T-helper 17 cell (primary cell): ENCODE measurements at places on chromosomes 5 and 9.

GRCh38 chr9:78601957-78602565, 305.1 kb downstream of the PSAT1 start:
- no peak overlapping the region for H3K4me3 ChIP-seq
- no peak overlapping the region for H3K27ac ChIP-seq
- no peaks in the 10 kb centered on the region for H3K36me3 ChIP-seq

- no peak overlapping the region for H3K4me3 ChIP-seq
- H3K36me3 ChIP-seq = no peaks in the 10 kb centered on the region
- H3K27me3 ChIP-seq = peaks cover 17% of the 10 kb centered on the region
- no peak for DNase-seq
- no peak overlapping the region for H3K27ac ChIP-seq
- H3K4me1 ChIP-seq = no peaks in the 10 kb centered on the region
Measured at GRCh38 chr5:77984587-77984986, 208.4 kb upstream of the TBCA start.

- H3K36me3 ChIP-seq = no peaks in the 10 kb centered on the region
- no peak overlapping the region for H3K4me3 ChIP-seq
- H3K27ac ChIP-seq = no peak overlapping the region
- no peak for DNase-seq
- peaks cover 11% of the 10 kb centered on the region for H3K27me3 ChIP-seq
Measured at GRCh38 chr5:119743927-119744326, 114.6 kb downstream of the FAM170A start.

GRCh38 chr9:95819636-95820035, 55.9 kb upstream of the ERCC6L2 start:
- H3K4me3 ChIP-seq = no peak overlapping the region
- peaks cover 6% of the 10 kb centered on the region for H3K36me3 ChIP-seq
- H3K27me3 ChIP-seq = no peaks in the 10 kb centered on the region
- peaks cover 5% of the 10 kb centered on the region for H3K4me1 ChIP-seq
